Pulmonary artery endothelial cell (primary cell): ENCODE measurements at places on chromosomes 4 and X.

DNA sequence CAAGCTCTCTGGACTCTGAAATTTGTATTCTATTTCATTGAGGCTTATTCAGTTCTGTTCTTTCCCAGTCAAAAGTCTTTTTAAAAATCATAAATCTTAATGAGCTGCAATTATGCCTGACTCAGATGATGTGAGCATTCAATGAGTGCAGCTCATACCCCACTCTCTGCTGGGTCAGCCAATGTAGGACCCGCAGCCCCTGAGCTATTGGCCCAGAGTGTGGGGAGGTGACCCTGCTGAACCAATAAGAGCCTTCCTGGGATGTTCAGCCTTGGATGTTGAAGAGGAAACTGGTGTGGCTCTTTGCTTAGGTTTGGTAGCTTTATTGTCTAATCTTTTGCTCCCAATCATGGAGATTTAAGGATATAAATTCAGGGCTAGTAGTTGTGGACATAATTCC is 12.1 kb upstream of the TCEAL4 start:
- DNase-seq: no peak

GRCh38 chrX:85611926-85612325 is 232.5 kb upstream of the POF1B start:
- DNase-seq: no peak

- no peak for DNase-seq
Measured at GRCh38 chr4:182589100-182589499, 328.1 kb downstream of the DCTD start.

- no peak for DNase-seq
Measured at GRCh38 chr4:120850018-120850599, 72.4 kb downstream of the PRDM5 start.

GRCh38 chrX:118973389-118974087 is 880 bp upstream of the LONRF3 start:
- DNase-seq: no peak

- no peak for DNase-seq
Measured at GRCh38 chr4:178339769-178340168, 897.5 kb upstream of the AGA start.

GRCh38 chr4:83582289-83582785 is 46.4 kb downstream of the GPAT3 start:
- no peak for DNase-seq
